ENCODE measurements at places on chromosomes 5 and 9. TPM values are rescaled to one million over a fixed set of nuclear protein-coding genes. Genes with fewer than 3 reads are reported as not detected.
A peak's percentile ranks its signal among the peaks of the same experiment; 100 is the strongest.

GDA gene
- 28.7 TPM for total RNA-seq

RNF180 gene
- 15.0 TPM for total RNA-seq

DNA sequence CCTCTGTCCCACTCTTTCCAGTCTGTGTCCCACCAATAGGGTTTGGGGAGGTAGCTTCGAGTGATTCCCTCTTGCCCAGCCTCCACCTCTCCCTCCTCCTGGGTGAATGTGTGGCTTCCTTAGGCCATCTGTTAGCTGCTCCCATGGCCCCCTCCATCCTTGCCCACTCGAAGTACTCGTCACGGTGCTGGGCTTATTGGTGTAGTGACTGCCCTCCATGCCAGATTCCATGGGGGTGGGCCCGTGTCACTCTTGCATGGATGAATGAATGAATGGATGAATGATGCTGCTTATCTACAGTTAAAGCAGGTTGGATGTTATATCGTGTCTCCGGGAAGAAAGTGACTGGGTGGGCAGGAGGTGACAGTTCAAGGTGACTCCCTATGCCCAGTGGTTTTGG, 19.1 kb downstream of the HMCN2 start:
- DNase-seq = no peak

DNA sequence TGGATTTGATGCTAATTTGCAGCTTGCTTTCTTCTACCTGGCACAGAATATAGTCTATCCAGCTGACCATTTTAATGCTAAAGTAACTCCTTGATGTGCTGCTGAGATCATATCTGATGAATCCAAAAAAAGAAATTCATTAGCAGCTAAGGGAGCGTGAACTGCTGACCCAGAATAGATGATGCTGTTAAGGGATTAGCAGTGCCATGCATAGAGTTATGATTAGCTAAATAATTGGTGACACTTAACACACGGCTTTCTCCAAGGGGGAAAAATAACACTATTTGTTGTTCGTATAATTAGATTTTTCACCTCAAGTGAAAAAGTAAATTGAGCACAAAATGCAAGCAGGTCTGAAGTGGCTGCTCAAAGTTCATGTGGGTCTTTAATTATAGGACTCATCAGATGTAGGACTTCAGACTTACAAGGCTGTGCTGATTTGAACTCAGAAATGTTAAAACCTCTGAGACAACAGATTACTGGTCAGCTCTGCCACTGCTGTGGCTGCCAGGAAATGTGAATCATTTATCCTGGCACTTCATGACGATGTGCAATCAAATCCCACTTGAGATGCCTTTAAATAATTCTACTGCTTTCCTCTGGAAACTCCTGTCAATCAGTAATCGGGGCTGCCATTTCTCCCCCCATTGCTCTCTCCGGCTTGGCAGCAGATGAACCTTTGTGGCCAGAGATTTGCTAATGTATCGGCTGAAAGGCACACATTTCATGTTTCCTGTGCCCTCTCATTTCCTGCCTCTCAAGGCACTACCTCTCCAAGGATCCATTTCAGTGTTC, 291.6 kb upstream of the C9orf72 start:
- no peak for DNase-seq

GRCh38 chr5:94159144-94159543, 417.7 kb upstream of the POU5F2 start:
- no peak for DNase-seq

DNA sequence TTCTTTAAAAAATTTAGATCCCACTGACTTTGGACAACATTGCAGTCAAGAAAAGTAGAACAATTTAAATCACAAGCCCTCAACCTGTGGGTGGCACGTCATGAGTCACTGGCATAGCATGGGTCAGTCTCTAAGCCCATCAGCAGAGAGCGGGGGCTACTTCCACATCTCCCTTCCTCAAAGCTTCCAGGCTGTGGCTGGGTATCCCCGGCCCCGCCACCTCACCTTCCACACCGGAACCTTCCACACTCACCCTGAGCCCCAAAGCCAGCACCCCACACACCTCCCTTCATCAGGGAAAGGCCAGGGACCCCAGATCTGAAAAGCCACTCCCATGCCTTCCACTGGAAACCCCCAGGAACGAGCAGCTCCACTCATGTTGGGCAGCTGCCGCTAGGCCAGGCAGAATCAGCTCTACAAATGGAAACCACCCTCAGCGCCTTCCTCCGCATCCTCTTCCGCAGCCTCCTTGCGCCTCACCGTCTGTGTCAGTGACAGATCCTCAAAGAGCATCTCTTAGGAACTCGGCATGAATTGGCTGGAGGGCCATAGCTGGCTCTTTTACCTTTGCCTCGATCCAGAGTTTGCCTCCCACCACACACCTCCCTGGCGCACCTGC, 156.5 kb downstream of the ERCC6L2 start:
- DNase-seq = no peak

DNA sequence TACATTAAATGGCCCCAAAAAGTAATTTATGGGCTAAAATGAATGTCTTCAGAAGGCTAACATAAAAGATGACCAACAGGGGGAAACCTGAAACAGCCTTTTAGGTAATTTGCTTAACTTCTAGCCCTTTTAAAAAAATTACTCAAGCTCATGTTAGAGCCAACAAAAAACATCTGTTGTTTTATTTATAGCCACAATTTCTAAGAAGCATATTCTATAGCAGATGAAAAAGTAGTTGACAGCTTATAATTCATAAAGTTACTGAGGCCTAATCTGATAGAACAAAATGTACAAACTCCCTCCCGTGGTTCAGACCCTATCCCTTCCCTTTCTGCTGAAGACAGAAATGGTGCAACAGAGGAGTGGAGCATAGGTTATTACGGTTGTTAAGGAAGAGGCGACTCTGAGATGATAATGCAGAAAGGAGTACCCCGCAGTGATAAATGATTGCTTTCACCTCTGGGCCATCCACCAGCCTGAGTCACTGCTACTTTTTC, 46.1 kb downstream of the PIK3R1 start:
- no peak for DNase-seq

GRCh38 chr9:135513351-135513846, 7.8 kb upstream of the LCN1 start:
- DNase-seq = no peak

- DNase-seq = no peak
These were observed 205.6 kb upstream of the ADAMTSL1 start for GRCh38 chr9:18268381-18268780.

- no peak for DNase-seq
These were observed 54.0 kb upstream of the LARP1 start for GRCh38 chr5:154701181-154701580.

DNA sequence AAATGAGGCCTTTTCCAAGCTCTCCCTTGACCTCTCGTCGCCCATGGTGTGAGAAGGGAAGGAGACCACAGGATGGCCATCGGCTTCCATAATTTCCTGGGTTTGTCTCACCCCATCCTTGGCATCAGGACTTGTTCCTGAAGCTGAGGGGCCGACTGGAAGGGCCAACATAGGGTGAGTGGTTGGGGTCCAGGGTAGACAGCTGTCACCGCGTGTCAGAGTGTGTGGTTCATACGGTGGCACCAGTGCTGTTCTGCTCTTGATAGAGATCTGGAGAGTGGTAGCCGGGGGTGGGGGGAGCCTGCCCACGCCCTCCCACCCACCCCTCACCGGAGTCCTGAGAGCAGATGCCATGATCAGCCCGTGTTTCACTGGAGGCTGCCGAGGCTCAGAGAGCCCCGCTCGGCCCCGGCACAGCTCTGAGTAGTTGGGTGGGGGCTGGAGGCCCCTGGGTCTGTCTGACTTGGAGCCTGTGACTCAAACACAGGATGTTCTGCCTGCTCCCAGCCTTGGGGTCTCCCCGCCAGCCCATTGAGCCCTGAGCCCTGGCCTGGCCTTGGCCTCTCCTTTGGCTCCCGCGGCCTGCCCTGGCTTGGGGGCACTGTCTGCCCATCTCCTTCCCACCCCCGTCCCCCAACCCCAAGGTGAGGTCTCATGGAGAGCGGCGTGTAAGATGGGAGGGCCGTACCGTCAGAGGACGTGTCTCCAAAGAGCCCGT, 53.1 kb upstream of the IER5L start:
- DNase-seq = peak; percentile 36

- DNase-seq = no peak
These were observed 256.2 kb upstream of the SMC2 start for GRCh38 chr9:103837940-103838339.
